ENCODE measurements at places on chromosomes 7 and 10.

- DNase-seq = no peak
Measured at GRCh38 chr10:2986391-2986801, 81.0 kb upstream of the PFKP start.

DNA sequence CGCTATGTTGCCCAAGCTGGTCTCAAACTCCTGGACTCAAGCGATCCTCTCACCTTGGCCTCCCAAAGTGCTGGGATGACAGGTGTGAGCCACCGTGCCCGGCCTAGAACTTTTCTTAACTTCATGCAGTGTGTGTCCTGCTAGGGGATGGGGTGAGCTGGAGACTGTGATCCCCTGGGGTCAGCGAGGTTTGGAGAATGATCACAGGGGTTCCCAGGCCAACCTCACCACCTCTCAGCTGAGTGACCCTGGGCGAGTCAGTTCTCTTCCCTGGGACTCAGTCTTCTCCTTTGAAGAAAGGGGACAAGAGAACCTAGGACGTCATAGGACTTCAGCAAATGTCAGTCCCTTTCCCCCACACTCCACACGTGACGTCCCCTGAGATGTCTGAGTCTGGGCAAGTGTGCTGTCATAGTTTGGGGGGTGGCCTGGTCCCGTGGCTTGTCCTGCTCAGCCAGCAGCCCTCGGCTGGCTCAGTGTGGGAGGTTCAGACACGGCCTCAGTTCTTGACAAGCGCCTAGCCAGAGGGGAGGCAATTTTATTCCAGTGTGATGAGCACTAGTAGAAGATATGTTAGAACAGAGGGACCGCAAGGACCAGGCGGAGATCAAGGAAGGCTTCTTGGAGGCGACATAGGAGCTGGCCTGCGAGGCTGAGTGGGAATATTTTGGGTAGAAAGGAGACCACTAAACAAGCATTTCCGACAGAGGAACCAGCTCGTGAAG is 43.3 kb upstream of the ELN start:
- no peak for DNase-seq

- no peak for DNase-seq
Measured at GRCh38 chr7:113414401-113415035, 296.2 kb upstream of the SMIM30 start.

DNA sequence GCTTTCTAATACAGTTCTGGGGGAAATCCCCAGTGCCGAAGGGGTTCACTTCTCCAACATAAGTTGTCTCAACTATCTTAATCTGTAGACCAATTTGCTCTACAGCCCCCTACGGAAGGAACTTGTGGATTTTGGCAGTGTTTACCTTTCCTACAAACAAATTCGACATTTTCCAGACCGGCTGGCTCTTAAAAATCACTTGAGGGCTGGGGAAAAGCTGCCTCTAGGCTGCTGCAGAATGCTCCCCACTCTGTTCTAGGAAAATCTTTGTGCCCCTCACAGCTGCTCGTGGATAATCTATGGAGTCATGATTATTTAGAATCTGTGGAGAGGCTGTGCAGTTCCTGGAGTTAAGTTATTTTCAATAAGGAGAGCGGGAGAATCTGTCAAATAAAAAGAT is 474.6 kb upstream of the FZD8 start:
- DNase-seq = no peak

- DNase-seq = no peak
Measured at GRCh38 chr10:23291551-23292334, 52.9 kb downstream of the C10orf67 start.

DNA sequence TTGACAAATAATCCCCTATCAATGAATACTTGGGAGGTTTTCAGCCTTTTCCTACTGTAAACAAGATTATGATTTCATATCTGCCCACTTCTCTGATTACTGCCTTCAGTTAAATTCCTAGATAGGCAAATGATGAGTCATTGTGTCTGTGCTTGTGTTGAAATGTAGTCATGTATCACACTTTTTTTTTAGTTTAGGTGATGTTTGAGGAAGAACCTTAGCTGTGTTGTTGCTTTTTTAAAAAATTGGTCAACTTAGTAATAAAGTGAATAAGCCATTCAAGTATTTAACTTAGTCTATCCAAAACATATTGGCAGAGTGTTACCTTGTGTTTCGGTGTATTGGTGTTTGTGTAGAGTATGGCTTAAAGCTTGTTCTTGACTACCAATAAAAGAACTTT is 60.0 kb downstream of the WAC start:
- no peak for DNase-seq

DNA sequence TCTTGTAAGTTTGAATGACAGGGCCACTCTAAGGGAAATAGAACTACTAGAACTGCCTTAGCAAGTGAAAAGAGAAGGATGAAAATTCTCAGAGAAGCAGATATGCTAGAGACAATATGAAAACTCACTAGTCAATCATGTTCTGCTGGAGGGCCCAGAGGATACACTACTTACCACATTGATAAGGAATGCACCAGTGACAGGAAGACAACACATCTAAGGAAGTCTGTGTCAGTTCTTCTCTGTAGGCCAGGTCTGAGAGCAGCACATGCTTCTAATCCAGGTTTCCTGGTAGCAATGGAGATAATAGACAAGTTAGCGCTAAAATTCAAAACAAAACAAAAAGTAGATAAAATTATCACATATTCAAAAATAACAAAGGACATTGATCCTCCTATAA is 235.2 kb upstream of the AKR1E2 start:
- no peak for DNase-seq
